ENCODE measurements at places on chromosomes 12 and 14. TPM values are rescaled to one million over a fixed set of nuclear protein-coding genes. Genes with fewer than 3 reads are reported as not detected.

DNA sequence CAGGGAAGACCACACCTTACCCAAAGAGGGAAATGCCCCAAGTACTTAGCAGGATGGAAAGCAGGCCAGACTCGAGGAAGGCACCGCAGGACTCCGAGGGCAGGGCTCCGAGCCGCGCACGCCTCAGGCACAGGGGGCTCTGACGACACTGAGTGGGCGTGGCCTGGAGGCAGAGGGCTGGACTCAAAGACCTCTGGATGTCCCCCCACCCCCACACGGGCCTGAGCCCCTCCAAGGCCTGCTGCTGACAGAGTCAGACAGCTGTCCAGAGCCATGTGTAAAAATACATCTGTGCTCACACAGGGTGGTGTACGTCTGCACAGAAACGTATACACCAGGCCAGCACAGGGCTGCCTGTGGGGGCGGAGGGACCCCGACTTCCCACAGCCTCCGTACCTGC is 1.4 kb downstream of the AKT1 start:
- DNase-seq: peak; percentile 69
- peak overlapping the region; percentile 93 for H3K4me3 ChIP-seq
- H3K36me3 ChIP-seq: peaks cover 7% of the 10 kb centered on the region
- peaks cover 3% of the 10 kb centered on the region for H3K27me3 ChIP-seq
- H3K27ac ChIP-seq: peak overlapping the region; percentile 77
- H3K4me1 ChIP-seq: peaks cover 18% of the 10 kb centered on the region

DNA sequence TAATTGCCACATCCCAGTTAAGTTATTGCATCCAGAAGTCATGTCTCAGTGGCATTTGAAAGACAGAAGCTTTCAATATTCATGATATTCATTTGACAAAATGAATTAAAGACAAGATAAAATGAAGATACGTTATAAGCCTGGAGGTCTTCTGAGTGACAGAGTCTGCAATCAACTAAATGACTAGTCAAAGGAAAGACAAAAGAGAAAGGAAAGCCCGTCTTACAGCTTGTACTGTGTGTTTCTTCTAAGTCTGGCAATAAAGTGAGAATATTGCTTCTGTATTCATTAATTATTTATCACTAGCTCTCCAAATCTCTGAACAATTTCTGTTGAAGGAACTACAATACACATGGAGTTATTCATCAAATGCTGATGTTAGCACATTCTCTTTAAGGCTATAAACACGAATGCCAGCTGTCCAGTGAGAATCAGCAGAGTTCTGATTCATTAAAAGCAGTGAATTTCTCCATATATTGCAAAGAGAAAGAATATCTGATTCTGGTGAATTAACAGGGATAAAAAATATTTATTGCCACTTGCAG is 70.7 kb downstream of the ATXN7L3B start:
- no peak overlapping the region for H3K4me3 ChIP-seq
- no peaks in the 10 kb centered on the region for H3K36me3 ChIP-seq
- no peak for DNase-seq

GZMH gene
- total RNA-seq: 5.7 TPM

DNA sequence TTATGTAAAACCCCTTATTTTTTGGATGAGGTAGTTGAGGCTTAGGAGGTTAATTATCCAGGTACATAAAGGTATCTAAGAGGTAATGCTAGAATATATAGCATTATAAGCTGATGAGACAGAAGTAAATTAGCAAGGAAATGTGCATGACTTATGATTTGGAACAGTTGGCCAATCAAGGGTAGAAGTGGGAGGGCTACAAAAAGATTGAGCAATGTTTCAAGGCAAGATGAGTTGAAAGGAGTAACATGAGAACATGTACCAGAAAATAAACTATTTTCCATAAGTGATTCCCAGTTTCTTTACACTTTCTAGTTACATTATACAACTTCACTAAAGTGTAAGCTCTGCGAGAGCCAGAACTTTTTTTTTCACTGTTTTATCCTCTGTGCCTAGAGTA is 290.9 kb downstream of the LRIG3 start:
- H3K4me1 ChIP-seq: no peaks in the 10 kb centered on the region
- H3K36me3 ChIP-seq: no peaks in the 10 kb centered on the region
- H3K4me3 ChIP-seq: no peak overlapping the region
- H3K27me3 ChIP-seq: no peaks in the 10 kb centered on the region
- H3K27ac ChIP-seq: no peak overlapping the region
- no peak for DNase-seq

NR4A1 gene
- total RNA-seq: 8.6 TPM

DNA sequence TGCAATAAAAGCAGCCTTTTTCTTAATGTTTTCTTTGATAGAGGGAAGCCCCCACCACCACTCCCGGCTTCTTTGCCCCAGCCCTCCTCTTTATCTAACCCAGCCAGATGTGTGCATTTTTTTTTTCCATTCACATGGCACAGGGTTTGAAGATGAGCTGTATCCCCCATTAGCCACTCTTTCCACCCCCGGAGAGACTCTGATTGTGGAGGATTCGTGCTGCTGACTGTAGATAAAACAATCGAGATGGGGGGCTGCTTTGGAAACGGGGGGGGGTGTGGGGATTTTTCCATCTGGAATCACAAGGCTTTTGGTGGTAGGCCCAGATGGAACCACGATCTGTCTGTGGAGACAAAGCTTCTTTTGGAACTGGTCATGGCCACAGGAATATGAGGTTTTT is 46.2 kb upstream of the VASH1 start:
- no peaks in the 10 kb centered on the region for H3K36me3 ChIP-seq
- H3K4me3 ChIP-seq: no peak overlapping the region
- no peak for DNase-seq
- H3K27me3 ChIP-seq: peaks cover 28% of the 10 kb centered on the region
- peaks cover under 1% of the 10 kb centered on the region for H3K4me1 ChIP-seq
- H3K27ac ChIP-seq: no peak overlapping the region

GRCh38 chr12:89309815-89310214 is 42.5 kb downstream of the DUSP6 start:
- peaks cover 34% of the 10 kb centered on the region for H3K4me1 ChIP-seq
- H3K4me3 ChIP-seq: no peak overlapping the region
- H3K27ac ChIP-seq: no peak overlapping the region

DPY19L2 gene
- 7.6 TPM for total RNA-seq

DNA sequence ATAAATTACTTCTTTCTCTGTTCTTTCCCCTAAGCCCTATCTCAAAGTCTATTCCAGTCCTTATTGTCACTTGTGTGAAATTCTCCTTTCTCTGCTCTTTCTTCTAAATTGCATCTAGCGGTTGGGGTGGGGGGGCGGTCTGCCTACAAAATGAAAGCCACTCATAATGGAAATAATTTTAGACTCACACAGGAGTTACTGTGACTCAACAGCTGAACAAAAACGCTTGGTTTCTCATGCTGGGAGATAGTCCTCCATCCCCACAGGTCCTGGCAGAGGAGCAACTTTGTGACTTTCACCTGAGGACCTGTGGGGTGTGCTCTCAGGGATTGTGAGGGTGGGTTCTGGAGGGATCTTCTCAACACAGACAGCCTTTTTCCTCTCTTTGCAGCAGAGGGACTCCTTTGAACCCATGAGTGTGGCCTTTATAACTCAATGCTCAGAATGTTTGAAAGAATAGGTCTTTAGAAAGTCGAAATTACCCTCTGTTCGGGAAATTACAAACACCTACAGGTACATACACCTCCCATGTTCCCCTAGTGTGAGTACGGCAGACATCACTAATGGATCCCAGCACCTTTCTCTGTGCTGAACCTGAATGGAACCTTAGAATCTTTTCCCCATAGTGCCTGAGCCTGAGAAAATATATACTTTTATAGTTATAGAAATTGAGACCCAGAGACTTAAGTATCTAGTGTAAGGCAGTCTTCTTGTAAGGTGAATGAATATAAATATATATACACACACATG is 109.7 kb downstream of the CHST11 start:
- H3K36me3 ChIP-seq: peaks cover 67% of the 10 kb centered on the region
- H3K27me3 ChIP-seq: no peaks in the 10 kb centered on the region

- H3K27me3 ChIP-seq: no peaks in the 10 kb centered on the region
- no peak overlapping the region for H3K4me3 ChIP-seq
- no peak for DNase-seq
- no peaks in the 10 kb centered on the region for H3K36me3 ChIP-seq
- no peak overlapping the region for H3K27ac ChIP-seq
- H3K4me1 ChIP-seq: no peaks in the 10 kb centered on the region
Measured at GRCh38 chr12:124308741-124309140, 13.8 kb downstream of the RFLNA start.

RFX4 gene
- not detected for total RNA-seq

- no peaks in the 10 kb centered on the region for H3K36me3 ChIP-seq
- DNase-seq: peak; percentile 23
- peaks cover 1% of the 10 kb centered on the region for H3K4me1 ChIP-seq
- no peak overlapping the region for H3K27ac ChIP-seq
Measured at GRCh38 chr14:104221071-104221625, 82.8 kb downstream of the KIF26A start.

TAS2R7 gene
- not detected for total RNA-seq

- peaks cover 74% of the 10 kb centered on the region for H3K27me3 ChIP-seq
- H3K4me3 ChIP-seq: no peak overlapping the region
- peaks cover 13% of the 10 kb centered on the region for H3K4me1 ChIP-seq
- H3K36me3 ChIP-seq: no peaks in the 10 kb centered on the region
- no peak overlapping the region for H3K27ac ChIP-seq
Measured at GRCh38 chr12:52310622-52311284, 10.4 kb downstream of the KRT83 start.

DNA sequence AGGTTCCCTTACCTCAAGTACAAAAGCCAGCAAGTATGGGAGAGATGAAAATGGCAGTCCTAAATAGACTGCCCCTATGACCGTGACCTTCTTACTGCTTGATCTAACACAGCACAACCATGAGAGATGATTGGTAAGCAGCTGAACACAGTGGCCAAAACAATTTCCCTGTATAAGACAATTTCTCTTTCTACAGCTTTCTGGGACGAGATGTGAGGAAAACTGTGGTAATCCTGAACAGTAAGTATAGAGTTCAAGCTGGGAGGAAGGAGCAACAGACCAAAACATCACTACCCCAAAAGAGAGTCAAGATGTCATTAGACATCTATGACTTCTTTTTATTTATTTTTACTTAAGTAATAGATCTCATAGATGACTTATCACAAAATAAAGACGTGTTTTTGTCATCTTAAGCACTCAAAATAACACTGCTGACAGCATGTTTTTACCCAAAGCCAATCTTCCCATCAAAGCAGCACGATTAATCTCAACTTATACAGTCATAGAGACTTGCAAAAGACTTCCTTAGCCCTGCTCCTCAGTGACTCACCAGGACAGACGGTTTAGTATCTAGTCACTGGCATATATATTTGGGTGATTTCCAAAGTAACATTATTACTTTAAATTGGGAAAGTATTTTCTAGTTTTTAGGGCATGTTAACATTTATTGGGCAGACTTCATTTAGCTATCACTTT is 3.7 kb downstream of the TMEM52B start:
- DNase-seq: no peak
- H3K27me3 ChIP-seq: peaks cover 40% of the 10 kb centered on the region
- peaks cover 4% of the 10 kb centered on the region for H3K4me1 ChIP-seq
- no peak overlapping the region for H3K27ac ChIP-seq
- no peak overlapping the region for H3K4me3 ChIP-seq
- H3K36me3 ChIP-seq: no peaks in the 10 kb centered on the region

NR1H4 gene
- total RNA-seq: not detected

- no peak overlapping the region for H3K27ac ChIP-seq
- DNase-seq: no peak
- H3K36me3 ChIP-seq: no peaks in the 10 kb centered on the region
Measured at GRCh38 chr14:54665946-54666345, 99.0 kb downstream of the SAMD4A start.

DNA sequence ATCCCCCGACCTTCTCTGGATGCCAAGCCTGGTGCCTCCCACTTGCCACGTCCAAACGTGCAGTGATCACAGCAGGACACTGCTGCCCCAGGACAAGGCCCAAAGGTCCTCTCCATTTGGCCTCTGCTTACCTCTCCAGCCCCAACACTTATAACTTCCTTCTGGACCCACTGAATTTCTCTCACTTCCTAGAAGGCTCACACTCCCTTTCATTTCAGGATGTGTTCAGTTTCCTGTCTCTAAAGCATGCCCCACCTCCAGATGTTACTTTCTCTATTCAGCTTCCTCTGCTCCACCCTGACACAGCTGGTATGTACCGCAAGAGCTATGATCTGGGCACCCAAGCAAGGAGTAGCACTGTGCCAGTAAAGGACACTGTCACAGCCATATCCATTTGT is 33.0 kb downstream of the CDKL1 start:
- peaks cover 27% of the 10 kb centered on the region for H3K4me1 ChIP-seq
- peak overlapping the region; percentile 88 for H3K4me3 ChIP-seq
- DNase-seq: peak; percentile 44
- no peaks in the 10 kb centered on the region for H3K27me3 ChIP-seq
- peak overlapping the region; percentile 97 for H3K27ac ChIP-seq

OR4N2 gene
- not detected for total RNA-seq

- no peak overlapping the region for H3K27ac ChIP-seq
- no peaks in the 10 kb centered on the region for H3K36me3 ChIP-seq
- no peak overlapping the region for H3K4me3 ChIP-seq
- H3K4me1 ChIP-seq: no peaks in the 10 kb centered on the region
- H3K27me3 ChIP-seq: peaks cover 27% of the 10 kb centered on the region
Measured at GRCh38 chr12:7555752-7556151, 52.2 kb upstream of the CD163 start.

GRCh38 chr14:40119321-40119720 is 687.1 kb upstream of the FBXO33 start:
- H3K27ac ChIP-seq: no peak overlapping the region
- H3K27me3 ChIP-seq: no peaks in the 10 kb centered on the region

POTEM gene
- total RNA-seq: not detected

GRCh38 chr14:28488684-28489083 is 277.9 kb upstream of the FOXG1 start:
- H3K4me1 ChIP-seq: no peaks in the 10 kb centered on the region
- H3K27me3 ChIP-seq: no peaks in the 10 kb centered on the region
- no peak overlapping the region for H3K4me3 ChIP-seq
- no peaks in the 10 kb centered on the region for H3K36me3 ChIP-seq
- H3K27ac ChIP-seq: no peak overlapping the region
- no peak for DNase-seq

- H3K4me3 ChIP-seq: peak overlapping the region; percentile 72
- H3K27me3 ChIP-seq: peaks cover 64% of the 10 kb centered on the region
- H3K36me3 ChIP-seq: peaks cover 3% of the 10 kb centered on the region
Measured at GRCh38 chr14:64708148-64709004, 4.2 kb downstream of the PLEKHG3 start.

DNA sequence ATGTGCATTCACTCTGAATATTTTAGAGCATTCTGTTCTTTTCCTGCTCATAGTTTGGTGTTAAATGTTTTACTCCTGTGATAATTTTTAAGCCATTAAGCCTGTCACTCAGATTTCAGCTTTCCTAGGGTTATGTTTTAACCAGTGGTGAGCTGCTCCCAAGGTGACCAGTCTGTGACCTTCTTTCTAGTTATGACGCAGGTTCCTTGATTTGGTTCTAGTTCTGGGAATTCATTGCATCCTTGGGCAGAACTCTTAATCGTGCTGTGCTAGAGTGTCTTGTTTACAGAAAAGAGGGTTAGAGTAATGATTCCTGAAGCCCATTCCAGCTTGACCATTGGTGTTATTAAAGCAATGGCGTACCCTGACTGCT is 2.2 kb downstream of the GABARAPL1 start:
- peak overlapping the region; percentile 26 for H3K27ac ChIP-seq
- DNase-seq: no peak
- H3K27me3 ChIP-seq: no peaks in the 10 kb centered on the region
- H3K36me3 ChIP-seq: peaks cover 5% of the 10 kb centered on the region
- H3K4me1 ChIP-seq: peaks cover 25% of the 10 kb centered on the region
